ENCODE measurements at places on chromosomes 6 and 20.

- no peak for DNase-seq
Measured at GRCh38 chr20:1676650-1677049, 19.1 kb upstream of the SIRPG start.

DNA sequence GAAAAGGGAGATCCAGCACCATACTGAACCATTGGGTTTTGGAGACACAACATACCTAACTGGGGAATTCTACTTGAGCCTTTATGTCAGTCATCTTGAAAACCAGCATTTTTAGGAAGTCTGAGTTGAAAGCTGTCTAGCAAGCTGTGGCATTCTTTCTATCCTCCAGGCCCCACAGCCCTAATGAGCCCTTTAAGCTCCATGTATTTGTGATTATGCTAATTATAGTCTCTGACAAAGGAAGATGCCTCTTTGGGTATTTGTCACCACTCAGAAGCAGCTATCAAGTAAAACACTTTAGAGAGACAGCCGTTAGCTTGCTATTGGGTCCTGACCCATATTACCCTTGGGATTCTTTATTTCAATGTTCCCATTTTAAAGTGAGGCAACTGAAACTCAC, 159.5 kb upstream of the MANEA start:
- no peak for DNase-seq

GRCh38 chr6:150250826-150251225, 108.0 kb downstream of the PPP1R14C start:
- no peak for DNase-seq

DNA sequence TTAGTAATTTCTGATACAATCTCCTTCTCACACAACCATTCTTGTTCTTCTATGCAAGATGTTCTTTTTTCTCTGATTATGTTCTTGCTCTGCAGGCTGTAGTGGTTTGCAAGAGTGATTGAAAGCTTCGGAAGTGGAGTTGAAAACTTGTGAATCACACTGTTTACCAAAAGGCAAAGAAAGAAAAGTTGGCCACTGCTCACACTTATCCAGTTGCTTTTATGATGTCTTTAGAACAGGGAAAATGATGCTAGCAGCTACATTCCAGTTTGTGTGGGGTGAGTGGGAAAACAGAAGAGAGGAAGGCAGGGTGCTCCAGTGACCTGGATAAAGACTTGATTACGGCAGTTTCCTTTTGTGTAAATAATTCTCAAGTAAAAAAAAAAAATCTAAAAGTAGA, 583.3 kb downstream of the TENT5A start:
- DNase-seq = no peak

- no peak for DNase-seq
Measured at GRCh38 chr6:55604021-55604420, 25.0 kb upstream of the HMGCLL1 start.

GRCh38 chr20:62025832-62026563, 39.7 kb downstream of the TAF4 start:
- DNase-seq = no peak

- no peak for DNase-seq
Measured at GRCh38 chr20:62056377-62056776, 9.3 kb downstream of the TAF4 start.

DNA sequence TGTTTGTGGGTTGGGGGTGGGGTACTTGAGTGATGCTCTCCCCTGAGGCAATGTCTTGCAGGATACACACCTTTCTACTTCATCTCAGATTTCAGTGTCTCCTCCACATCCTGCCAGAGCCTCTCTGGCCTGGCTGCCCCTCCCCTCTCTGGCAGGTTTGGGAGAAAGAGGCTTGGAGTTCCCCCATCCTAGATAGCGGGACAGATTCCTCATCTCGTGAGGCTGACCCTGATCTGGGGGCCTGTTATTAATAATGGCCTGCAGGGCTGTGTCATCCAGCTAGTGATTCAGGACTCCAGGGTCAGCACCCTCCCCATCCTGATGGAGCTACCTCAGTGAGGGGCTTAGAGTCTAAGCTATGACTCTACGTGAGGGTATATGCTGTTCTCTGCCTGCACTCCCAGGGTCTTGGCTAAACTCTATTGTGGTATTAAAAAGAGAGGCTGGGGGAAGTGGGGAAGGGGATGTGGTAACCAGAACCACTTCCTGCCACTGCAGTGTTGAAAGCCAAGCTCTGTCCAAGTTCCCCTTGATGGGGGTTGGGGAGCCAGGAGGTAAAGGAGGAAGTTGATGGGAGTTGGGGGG, 3.7 kb upstream of the MMP9 start:
- DNase-seq = peak; percentile 60

GRCh38 chr6:117440706-117441525, 15.2 kb upstream of the ROS1 start:
- DNase-seq = no peak

DNA sequence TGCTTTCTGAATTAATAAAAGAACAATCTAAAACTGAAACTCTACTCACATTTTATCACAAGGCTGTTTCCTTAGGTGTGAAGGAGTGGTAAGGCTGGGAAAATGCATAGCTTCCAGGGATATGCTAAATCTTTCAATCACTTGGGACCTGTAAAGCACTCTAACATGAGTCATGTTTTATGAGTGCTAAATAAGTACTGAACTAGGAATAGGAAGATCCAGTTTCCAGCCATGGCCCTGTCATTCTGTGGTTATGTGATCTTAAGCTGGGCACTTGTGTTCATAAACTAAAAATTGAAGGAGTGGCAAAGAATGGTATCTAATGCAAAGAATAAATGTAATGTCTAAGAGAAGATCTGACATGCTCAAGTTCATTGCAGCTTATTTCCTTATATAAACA, 6.1 kb upstream of the TMEM200A start:
- no peak for DNase-seq

DNA sequence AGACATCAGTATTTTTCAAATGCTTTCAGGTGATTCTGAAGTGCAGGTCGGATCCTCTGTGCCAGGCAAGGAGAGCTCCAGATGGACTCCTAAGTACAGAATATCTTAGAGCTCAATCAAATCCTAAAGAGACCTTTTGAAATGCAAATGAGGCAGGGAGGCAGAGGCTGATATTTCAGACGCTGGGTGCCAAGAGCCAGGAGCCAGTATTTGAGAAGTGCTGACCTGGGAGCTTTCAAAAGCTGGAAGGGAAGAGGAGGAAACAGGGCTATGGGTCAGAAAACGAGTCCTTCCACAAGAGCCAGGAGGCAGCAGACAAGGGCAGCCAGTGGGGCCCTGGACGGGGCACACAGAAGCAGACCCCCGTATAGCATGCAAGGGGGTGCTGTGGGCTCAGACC, 46.1 kb upstream of the DSN1 start:
- DNase-seq = no peak

- DNase-seq = peak; percentile 98
Measured at GRCh38 chr6:122399348-122400120, at the start of gene HSF2. TSS of gene HSF2 (plus strand) at chr6:122399652. CDS start at chr6:122399738, 86 bp downstream.

DNA sequence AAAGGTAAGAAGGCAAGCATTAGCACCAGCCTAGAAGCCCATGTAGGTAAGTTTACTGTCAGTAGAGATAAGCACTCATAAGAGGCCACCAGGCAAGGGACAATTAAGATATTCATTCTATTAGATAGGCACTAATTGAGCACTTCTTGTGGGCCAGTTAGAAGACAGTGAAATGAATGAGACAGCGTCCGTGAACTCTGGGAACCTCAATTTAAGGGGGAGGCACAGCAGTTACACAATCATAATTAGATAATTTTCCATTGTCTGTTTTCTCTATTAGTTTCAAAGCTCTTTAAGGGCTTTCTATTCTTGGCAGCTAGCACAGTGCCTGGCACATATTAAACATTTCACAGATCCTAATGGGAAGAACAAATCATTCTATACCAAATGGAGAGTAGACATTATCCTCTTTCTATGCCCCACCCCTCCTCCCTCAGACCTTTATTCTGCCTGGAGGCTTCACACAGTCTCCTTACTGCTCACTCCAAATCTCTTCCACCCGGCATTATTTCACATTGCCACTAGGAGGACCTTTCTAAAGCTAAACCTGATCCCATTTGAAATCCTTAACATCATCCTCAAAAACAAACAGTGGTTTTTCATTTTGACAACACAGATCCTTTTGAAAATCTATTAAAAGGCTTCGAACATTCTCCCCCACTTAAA, 529.6 kb downstream of the ADGRB3 start:
- DNase-seq = no peak

GRCh38 chr6:12327391-12327790, 37.2 kb downstream of the EDN1 start:
- DNase-seq = no peak

DNA sequence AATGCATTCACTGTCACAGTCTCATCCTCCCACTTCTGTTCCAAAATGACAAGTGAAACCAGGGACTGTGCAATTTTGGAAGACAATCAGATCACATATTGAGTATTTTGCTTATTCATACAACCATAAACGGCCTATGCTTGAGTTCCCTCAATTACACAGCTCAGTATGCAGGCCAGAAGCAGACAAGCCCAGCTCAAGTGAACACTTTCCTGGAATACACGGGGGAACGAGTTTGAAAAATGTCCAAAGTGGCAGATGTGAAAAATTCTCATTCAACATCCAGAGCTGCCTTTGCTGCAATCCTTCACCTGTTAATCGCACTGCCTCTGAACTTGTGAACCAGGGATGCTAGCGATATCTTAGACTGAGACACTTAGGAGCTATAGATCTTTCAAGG, 190.2 kb downstream of the COL9A1 start:
- DNase-seq = no peak

DNA sequence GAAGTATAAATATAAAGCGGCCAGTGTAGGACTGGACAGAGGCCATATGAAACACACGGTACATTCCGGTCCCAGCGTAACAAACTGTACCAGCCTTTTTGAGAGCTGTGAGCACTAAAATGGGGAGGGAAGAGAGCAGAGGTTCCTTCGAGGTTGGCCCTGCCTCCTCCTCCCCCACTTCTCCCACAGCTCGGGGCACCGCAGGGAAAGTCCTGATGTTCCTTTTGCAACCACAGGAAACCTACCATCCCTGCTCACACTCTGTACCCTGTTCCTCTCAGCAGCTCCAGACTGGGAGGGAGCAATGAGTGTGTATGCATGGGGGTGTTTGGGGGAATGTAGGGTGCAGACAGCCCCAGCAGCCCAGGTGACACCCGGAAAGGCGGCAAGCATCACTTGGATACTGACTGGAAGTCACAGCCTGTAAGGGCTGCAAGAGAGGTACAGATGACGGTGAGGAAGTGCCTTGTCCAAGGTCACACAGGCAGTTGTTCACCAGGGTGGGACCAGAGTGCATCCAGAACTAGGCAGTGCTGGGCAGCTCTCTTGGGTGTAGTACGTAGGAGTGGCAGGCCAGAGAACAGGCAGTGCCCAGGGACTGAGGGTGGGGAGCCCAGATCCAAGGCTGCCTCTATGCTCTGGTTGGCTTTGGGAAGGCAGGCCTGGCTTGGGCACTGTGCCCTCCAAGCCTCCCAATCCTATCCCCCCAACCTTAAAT, 11.0 kb upstream of the ARMC12 start:
- DNase-seq = peak; percentile 29

GRCh38 chr6:13923527-13924145, 1.1 kb upstream of the RNF182 start:
- DNase-seq = no peak

DNA sequence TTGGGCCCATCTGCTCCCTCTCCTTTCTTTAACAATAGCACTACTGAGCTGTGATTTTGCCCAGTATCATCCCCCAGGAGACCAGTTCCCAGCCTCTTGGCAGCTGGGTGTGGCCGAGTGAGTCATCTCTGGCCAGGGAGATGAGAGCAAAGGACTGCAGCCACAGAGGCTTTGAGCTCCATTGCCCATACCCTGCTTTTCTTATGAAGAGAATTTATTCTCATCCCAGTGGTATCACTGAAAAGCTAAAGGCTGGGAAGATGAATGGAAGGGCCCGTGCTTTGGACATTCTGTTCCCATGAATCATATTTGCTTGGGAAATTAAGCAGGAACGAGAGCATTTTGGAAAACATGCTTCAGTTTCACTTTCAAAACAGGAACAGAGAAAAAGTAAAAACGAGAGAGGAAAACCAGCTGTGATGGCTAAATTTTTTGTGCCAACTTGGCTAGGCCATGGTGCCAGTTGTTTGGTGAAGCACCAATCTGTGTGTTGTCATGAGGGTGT, 14.9 kb downstream of the CST3 start:
- no peak for DNase-seq

- no peak for DNase-seq
Measured at GRCh38 chr20:8489094-8489883, 357.2 kb downstream of the PLCB1 start.

DNA sequence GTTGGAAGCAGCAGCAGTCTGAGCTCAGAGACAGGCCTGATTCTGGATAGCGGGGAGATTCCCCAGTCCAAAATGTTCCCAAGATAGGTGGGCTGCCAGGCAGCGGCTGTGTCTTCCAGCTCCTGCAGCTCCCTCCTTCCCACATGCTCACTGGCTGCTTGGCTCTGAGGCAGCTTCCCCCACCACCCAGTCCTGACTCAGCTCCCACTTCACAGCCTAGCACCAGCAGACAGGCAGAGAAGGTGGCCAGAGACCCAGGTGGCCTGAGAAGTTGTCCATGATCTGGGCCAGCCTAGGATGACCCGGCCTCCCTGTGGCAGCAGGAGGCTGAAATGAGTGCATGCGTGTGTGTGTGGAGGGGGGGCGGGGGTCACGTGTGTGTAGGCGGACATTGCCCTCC, 94.9 kb downstream of the MDGA1 start:
- DNase-seq = no peak

DNA sequence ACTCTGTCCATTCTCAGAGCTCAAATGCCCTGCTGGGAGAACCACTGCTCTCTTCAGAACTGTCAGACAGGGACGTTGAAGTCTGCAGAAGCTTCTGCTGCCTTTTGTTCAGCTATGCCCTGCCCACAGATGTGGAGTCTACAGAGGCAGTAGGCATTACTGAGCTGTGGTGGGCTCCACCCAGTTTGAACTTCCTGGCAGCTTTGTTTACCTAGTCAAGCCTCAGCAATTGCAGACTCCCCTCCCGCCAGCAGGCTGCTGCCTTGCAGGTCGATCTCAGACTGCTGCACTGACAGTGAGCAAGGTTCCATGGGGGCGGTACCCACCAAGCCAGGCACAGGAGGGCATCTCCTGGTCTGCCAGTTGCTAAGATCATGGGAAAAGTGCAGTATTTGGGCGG, 21.8 kb upstream of the UFL1 start:
- DNase-seq = no peak

GRCh38 chr20:16299897-16300296, 273.4 kb downstream of the KIF16B start:
- DNase-seq = no peak
